ENCODE measurements at places on chromosomes 13 and 19. TPM values are rescaled to one million over a fixed set of nuclear protein-coding genes. Genes with fewer than 3 reads are reported as not detected.

The ZNF418 gene
- total RNA-seq: 3.0 TPM

The KLHL1 gene
- total RNA-seq: not detected

The NALCN gene
- 0.32 TPM for total RNA-seq

The SMIM44 gene
- total RNA-seq: not detected

The FOXA3 gene
- total RNA-seq: not detected

The SH2D3A gene
- total RNA-seq: not detected

The FXYD1 gene
- 554 TPM for total RNA-seq

The CNOT3 gene
- total RNA-seq: 19.8 TPM

The ZNF91 gene
- 161 TPM for total RNA-seq

The CATSPERD gene
- not detected for total RNA-seq

The VSTM1 gene
- not detected for total RNA-seq

The YJEFN3 gene
- 1.1 TPM for total RNA-seq

The ACP7 gene
- not detected for total RNA-seq

The NLRP9 gene
- total RNA-seq: not detected

The C19orf38 gene
- 1.2 TPM for total RNA-seq

The ZNF723 gene
- not detected for total RNA-seq

DNA sequence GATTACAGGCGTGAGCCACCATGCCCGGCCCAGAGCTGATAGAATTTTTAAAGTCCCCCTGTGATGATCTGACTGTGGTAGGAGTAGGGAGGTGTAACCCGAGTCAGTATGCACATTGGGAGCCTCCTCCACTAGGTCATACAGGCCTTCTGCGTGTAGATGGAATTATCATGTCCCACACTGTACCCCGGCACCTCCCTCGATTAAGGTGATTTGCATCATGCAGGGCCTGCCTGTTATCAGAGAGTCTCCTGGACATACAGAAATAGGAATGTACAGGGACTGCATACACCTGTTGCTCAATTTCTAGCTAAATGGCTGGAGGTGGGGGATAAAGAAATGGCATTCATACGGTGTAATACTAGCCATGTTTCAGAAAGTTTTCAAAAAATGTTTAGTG lies 922 bp upstream of the ERVK3-1 start:
- DNase-seq: no peak

GRCh38 chr13:40622761-40623160 lies 43.7 kb downstream of the FOXO1 start:
- DNase-seq: no peak

GRCh38 chr19:56601375-56601774 lies 6.3 kb downstream of the ZNF71 start:
- DNase-seq: no peak

DNA sequence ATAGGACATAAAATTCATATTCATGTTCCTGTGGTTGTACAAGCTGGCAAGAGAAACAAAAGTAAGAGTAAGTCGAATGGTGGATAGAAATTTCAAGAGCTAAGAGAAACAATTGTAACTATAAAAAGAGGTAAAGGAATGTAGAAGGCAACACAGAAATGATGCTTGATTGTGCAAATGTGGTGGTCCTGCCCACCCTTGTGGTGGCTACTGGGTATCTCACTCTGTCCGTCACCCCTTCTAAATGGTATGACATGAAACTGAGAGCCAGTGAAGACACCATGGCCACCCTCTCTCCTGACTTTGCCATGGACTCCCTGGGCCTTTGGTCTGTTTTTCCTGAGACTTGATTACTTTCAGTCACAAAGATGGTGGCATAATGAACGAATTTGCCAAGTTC lies 925.9 kb upstream of the SLITRK6 start:
- DNase-seq: no peak

DNA sequence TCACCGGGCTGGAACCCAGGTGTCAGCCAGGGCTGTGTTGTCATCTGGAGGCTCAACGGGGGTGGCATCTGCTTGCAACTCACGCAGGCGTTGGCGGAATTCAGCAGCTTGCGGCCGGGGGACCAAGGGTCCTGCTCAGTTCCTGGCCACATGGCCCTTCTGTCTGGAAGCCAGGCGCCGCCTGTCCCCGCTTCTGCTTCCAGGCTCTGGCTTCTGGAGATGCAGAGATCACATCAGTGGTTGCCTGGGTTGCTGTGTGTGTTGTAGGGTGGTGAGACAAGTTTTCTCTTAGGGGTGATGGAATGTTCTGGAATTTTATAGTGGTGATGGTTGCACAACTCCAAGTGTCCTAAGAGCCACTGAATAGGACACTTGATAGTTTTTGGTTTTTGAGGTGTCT lies 5.0 kb downstream of the ADAT3 start:
- no peak for DNase-seq

GRCh38 chr19:41937525-41938468 lies 9.5 kb upstream of the ERFL start:
- DNase-seq: no peak

- DNase-seq: peak; percentile 80
Measured at GRCh38 chr19:49672131-49672919, 4.7 kb upstream of the PRMT1 start.

DNA sequence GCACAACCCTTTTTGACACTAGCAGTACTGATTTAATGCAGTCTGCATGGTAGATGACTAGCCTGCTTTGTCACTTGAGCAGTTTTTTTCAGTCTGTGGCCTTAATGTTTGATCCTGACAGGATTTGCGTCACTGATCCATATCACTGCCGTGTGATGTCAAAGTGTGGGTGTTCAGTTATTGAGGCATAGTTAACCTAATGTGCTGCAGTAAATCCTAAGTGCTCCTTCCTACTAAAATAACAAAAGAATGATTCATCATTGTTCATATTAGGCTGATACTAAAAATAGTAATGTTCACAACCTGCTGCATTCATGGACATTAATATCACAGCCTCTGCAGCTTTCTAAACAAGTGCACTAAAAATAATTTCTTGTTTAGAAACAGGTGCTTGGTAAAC lies 121.9 kb upstream of the MLNR start:
- DNase-seq: no peak

DNA sequence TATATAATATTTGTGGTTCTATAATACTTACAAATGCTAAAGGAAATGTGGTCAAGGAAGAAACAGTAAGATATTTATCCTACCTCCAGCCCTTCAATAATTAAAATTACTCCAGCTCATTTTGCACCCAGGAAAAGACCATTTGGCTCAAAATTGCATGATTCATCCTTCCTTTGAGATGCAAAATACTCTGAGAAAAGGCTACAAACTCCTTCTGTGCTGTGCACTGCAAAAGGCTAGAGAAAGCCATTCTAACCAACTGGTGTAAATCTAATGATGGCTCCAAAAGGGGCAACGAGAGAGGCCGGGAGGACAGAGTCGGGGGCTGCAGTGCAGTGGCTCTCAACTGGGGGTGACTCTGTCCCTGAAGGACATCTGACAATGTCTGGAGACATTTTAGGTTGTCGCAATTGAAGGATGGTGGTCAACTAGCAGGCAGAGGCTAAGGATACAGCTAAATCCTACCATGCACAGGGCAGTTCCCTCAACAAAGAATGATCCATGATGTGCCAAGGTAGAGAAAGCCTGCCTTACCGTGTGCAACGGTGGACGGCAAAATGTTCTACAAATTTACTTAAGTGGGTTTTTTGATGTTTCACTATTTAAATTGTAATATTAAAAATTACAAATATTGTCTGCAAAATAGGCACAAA lies 32.6 kb downstream of the SLC7A1 start:
- no peak for DNase-seq

DNA sequence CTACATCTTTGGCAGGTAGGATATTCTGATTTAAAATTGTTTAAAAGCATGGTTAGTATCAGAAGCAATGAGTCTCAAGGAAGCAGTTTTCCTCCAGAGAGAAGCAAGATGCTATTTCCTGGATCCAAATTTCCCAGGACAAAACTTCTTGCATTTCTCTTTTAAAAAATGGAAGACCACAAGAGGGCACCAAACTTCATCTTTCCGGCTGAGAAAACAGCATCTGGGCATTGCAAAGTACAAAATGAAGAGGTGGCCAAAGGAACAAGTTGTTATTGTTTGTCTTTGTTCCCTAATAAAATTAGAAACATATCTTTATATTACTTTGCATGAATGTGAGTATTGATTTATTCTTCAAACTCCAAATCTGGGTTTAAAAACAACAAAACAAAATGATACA lies 60.0 kb upstream of the LRCH1 start:
- DNase-seq: no peak

- DNase-seq: no peak
Measured at GRCh38 chr13:48504606-48505005, 28.3 kb downstream of the RCBTB2 start.

- DNase-seq: no peak
Measured at GRCh38 chr13:105219651-105220050, 1315.8 kb downstream of the EFNB2 start.

GRCh38 chr13:84430015-84430414 lies 547.7 kb upstream of the SLITRK1 start:
- DNase-seq: no peak

- DNase-seq: no peak
Measured at GRCh38 chr13:79447141-79447540, 33.8 kb upstream of the NDFIP2 start.

DNA sequence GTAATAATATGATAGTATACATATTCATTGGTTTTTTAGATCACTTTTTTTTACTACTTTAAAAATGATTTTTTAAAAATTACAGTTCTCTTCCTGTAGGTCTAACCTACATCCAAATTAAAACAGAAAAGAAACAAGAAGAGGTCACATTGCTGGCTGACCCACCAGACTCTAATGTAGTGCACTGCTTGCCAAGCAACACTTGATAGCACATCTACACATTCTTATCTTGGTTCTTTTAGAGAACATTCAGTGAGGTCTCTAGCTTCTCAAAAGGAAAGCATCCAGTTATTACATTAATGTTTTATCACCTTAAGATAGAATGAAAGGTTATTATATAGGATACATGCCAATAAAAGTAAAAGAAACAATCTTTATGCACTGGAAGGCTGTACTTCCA lies 35.6 kb downstream of the NDFIP2 start:
- DNase-seq: no peak

- no peak for DNase-seq
Measured at GRCh38 chr13:67735651-67736050, 505.5 kb upstream of the PCDH9 start.

DNA sequence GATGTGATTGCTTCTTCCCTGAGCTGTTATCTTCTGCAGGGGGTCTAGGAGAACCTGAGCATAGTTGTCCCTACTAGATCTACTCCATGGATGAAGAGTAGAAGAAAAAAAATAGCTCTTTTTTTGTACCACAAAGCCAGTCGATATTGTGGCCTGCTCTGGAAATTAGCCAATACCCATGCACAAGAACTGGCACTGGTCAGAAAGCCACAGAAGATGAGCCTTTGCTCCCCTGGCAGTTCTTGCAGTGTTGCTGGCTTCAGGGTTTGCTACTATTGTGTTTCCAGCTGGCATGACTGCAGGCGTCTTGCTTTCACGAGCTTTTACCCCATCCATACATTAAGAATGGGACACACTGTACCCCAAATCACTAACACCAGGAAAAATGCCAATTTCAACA lies 547.7 kb upstream of the KLF12 start:
- no peak for DNase-seq

DNA sequence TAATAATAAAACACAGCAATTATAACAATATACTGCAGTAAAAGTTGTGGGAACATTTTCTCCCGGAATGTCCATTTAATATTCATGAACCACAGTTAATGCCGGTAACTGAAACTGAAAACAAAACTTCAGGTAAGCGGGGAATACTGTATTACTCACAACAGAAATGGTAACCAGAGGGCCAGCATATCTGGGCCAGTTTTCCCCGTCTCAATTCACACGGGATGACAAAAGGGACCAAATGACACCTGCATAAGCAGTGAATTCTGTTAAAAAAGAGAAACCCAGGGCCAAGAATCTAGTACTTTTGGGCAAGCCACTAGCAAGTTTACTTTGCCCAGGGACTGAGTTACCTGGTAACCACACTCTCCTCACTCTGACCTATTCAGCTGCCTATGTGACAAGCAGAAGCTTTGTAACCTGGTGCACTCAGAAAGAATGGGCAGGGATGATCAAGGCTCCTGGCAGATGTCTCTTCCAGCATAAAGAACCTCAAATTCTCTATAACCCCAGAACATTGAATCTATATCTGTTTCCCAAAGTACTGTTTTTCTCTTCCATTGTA lies 1171.2 kb downstream of the DIAPH3 start:
- DNase-seq: no peak

- peak; percentile 79 for DNase-seq
Measured at GRCh38 chr13:32426990-32427851, 709 bp downstream of the N4BP2L1 start.

DNA sequence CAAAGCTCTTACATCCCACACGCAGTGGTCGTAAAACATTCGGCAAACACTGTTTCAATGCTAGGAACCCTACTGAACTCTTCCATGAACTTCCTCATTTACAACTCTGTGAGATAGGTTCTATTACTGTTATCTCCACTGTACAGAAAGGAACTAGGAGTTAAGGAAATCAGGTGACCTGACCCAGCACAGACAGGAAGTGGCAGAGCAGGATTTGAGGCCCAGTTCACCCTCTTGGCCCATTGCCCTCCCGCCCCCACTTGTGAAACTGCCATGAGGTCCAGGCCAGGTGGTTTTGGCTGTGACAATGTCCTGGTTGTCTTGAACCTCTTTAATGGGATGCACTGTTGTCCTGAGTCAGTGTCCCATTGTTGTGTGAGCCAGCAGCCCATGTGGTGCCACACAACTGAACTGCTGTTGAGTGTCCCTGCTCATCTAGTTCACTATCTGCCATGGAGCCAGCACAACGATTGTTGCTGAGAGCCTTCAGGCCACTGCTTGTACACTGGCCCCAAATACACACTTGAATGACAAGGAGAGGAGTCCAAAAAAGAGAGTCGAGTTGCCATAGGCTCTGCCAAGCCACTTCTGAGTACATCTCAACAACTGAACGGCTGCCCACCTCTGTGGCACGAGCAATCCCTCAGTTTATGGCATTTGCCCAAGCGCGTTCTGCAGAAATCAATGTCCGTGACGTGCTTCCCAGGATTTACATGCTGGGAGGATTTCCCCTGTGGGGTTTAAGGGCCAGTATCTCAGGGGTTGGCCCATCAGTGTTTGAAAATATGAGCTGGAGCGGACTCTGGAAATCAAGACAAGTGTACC lies 484.6 kb downstream of the TSHZ3 start:
- no peak for DNase-seq

GRCh38 chr19:55855160-55855559 lies 18.8 kb downstream of the NLRP4 start:
- no peak for DNase-seq

DNA sequence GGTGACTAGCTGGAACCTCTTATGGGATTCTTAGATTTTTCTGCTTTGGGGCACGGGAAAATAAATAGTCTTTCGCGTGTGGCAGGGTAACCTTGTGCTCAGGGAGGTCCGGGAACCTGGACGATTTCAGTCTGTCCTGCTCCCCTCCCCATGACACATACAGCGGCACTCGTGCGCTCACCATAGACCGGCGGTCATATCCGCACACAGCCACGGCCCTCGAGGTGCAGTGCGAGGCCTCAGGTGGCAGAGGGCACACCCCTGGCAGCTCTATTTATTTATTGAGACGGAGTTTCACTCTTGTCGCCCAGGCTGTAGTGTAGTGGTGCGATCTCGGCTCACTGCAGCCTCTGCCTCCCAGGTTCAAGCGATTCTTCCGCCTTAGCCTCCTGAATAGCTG lies 3.0 kb downstream of the ONECUT3 start:
- no peak for DNase-seq

Measured in psoas muscle (tissue), 8 donors.